Left ventricle myocardium superior (tissue), 1 donor: ENCODE measurements at places on chromosomes 3 and 15. TPM values are rescaled to one million over a fixed set of nuclear protein-coding genes. Genes with fewer than 3 reads are reported as not detected.

GRCh38 chr15:40489274-40490175, 18.7 kb downstream of the CHST14 start:
- DNase-seq, result no peak

DNA sequence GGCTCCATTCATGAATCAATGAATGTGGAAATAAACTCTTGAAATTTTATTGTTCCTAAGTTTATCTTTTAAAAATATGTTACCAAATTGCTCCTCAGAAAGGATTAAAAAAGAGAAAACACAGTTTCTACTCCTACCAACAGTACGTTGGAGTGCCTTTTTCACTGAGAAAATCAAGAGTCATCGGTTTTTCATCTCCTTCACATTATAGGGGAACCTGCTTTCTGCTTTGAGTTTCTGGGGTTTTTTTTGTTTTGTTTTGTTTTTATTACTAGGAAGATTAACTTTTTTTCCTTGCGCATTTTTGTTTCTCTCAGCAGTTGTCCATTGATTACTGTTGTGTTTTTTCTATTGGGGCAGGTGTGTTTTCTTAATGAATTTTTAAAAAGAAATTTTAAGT, 3.5 kb downstream of the ARL13B start:
- no peak for DNase-seq

Gene FBXL2
- total RNA-seq, result 2.1 TPM

DNA sequence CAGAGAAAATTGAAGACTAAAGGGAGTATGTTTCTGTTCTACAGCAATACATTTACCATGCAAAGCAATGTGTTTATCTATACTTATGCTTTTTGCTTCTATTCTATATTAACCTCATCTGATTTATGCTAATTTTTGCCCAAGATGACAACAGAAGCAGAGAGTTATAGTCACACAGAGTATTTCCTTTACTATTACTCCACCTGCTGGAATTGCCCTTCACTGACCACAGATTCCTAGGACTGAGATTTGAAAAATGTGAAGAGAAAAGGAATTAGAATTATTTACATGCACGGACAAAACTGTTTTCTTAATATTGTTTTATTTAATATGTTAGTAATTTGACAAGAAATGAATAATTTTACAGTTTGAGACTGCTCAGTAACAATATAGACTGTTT, 745.6 kb downstream of the VGLL3 start:
- DNase-seq, result no peak

Gene ELL3
- 1.3 TPM for total RNA-seq

DNA sequence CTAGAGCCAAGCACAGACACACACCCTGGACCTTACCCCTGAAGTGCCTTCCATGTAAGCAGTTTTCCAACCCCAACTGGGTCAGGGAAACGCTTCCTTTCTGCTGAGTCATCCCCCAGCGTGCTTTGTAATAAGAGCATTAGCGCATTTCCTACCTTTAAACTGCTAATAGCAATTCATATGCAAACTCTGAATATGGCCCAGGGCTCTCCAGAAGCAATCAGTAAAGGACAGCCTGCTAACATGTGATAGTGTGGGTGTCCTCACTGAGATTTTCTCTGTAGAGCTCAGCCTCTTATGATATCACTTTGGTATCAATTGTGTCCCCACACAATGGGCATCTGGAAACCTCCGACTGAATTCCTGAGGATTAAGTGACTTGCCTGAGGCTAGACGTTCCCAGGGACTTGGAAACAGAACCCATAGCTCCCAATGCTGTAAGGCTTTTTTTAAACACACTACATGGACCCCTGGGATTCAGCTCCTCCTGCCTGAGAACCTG, 5.6 kb downstream of the GABRB3 start:
- DNase-seq, result no peak

- DNase-seq, result no peak
Measured at GRCh38 chr3:29297998-29298397, 17.1 kb downstream of the RBMS3 start.

DNA sequence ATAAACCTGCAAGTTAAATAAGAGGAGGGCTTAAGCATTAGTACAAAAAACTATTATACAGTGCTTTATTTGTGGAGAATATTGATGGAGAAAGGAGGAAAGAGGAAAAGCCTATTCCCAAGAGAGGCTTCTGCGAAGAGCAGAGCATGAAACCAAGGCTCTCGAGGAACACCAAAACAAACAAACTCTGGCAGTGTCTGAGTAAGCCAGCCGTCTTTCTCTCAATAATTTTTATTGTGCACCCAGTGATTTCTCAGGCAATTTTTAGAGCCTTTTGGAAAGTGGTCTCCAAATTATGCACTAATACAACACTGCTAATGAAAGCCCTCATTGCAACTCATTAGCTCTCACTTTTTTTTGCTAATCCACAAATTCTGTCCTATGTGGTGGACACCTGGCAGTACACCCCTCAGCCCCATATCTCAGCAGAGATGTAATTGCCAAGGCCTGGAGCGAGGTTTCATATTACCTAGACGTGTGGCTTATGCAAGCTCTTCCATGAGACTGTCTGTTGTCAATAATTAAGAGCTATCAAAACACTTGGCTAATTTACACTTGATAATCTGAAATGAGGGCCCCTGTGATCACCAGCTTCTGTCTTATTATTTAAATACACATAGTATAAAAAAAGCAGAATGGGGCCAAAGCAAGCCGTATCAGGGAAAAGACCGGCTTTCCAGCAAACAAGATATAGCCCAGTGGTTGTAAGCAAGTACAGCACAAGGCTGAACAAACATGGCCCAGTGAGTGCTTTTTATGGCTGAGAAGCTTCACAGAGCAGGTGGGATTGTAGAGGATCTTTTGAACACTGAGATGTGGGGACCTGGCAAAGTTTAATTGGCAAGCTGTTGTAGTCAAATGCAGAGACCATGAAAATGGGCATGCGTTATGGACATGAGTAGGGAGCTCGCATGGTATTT, 216.9 kb downstream of the ROBO2 start:
- DNase-seq, result no peak

Gene STARD9
- 6.9 TPM for total RNA-seq

DNA sequence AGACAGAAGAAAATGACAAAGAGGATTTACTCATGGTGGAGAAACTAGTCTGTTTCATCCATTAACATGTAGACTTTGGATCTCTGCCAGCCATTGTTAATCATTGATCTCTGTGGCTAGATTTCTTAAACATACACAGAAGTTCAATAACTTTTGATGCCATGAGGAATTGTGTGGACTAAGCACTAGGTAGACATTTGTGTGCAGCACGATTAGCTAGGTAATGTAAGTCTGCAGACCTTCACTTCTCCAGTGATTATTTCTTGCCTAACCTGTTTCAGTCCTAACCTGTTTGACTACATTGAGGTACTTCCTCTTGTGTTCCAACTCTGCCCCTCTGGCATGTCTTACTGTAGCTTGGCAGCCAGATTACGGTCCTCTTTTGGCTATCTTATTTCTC, 928.5 kb upstream of the ROBO1 start:
- no peak for DNase-seq

GRCh38 chr3:19540464-19540863, 392.2 kb downstream of the KCNH8 start:
- no peak for DNase-seq

GRCh38 chr3:84547971-84548970, 410.5 kb upstream of the CADM2 start:
- peak; percentile 22 for DNase-seq

Gene PRR20G
- total RNA-seq, result not detected

DNA sequence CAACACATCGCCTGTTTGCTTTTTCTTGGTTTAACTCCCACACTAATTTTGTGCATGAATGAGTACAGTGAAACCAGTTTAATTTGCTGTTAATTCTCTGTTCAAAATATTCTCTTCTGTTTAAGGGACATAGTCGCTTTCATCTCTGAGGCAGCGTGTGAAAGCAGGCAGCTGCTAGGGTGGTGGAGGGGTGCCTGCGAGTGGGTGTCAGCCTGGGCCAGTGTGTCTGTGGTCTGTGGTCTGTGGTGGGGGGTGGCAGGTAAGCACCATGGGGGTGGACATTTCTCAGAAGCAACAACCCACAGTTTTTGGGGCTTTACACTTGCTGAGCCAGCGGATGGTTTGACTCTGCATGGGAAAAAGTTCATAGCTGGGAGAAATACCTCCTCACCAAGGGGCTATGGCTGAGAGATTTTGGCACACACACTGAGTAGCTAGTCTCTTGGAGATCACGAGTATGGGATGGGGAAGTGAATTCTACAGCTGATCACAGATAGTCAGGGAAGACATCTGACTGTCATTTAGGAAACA, 109.2 kb downstream of the EPHB1 start:
- DNase-seq, result no peak

DNA sequence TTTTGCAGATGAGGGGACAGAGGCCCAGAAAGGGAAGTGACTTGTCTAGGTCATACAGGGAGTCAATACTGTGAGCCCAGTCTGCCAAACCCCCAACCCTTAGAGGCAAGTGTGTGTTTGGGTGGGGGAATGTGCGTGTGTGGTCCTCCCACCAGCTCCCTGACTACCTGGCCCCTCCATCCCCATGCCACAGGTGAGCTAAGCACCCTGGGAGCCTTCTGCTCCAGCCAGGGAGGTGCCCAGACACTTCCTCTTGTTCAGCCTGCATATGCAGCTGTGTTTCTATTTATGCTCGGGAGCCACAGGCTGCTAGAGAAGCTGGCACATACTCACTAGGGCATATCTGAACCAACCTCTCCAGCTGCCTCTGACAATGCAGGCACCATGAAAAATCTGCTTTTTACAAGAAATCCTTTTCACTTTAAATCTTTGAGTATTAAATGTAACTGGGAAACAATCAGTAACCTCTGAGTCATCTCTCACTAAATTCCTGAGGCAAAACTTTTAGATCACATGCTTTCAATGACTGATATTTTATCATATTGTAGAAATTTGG, 20.7 kb downstream of the TBC1D2B start:
- no peak for DNase-seq

Gene UCN2
- 0.17 TPM for total RNA-seq

DNA sequence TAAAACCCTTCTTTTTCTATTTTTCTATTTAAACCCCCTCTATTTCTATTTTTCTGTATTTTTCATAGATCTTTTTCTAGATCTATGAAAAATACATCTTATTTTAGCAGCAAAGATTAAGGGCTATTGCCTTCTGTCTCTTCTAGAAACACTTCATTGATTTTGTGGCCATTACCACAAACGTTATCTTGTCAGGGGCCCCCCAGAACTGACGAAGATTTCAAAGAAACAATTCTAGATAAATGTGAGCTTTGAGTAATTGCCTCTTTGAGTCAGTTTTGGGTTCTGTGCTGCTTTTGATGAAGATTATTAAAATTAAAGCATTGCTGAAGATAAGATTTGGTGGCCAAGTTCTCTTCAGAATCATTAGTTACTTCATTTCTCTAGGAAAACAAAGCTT, 279.6 kb upstream of the PEX5L start:
- DNase-seq, result no peak

Gene CCNDBP1
- total RNA-seq, result 56.6 TPM

DNA sequence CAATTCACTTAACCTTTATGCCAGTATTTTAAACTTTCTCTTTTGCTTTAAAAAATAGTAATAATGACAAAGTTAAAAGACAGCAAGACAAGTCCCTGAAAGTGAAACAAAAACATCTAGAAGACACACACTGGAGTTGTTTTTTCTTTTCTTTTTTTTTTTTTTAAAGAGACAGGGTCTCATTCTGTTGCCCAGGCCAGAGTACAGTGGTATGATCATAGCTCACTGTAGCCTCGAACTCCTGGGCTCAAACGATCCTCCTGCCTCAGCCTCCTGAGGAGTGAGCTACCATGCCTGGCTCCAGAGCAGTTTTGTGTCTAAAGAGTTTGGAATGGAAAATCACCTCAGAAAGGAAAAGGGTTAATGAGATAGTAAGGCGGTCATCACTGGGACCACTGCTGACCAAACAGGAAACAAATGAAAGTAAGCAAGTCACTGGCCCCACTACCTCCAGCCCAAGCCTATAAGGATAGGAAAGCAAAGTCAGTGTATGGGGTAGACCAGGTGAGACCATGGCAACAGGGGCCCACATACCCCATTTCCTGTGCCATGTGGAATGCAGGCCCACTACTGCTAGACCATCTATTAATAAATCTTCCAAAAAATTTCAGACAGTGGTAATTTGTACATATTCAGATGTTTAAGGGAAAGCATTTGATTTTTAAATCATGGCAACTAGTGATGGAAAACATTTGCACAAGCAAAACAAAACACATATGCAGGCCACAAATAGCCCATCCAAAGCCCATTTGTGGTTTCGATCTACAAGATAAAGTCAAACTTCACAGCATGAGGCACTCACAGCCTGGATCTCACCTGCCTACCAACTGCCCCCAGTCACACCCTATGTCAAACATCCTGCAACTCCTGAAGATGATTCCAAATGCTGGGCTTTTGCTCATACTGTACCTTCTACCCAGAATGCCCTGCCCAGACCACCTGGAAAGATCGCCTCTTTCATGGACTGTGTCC, 62.6 kb downstream of the OSBPL10 start:
- no peak for DNase-seq

DNA sequence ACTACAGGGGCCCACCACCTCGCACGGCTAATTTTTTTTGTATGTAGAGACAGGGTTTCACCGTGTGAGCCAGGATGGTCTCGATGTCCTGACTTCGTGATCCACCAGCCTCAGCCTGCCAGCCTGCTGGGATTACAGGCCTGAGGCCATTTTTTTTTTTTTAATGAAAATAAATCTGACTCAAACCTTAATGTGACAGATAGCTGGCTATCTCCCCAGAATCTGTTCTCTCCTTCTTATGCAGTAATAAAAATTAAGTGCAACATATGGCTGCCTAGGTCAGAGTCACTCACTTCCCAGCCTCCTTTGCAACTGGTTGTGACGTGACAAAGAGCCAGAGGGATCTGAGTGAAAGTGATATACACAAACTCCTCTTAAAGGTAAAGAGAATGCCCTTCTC, 53.0 kb downstream of the ZNF148 start:
- DNase-seq, result no peak

Gene NEK10
- 16.9 TPM for total RNA-seq

- DNase-seq, result peak; percentile 94
Measured at GRCh38 chr15:89776274-89777072, at the start of gene MESP2. Gene MESP2, plus strand, starts transcription at chr15:89776332. Its CDS starts 26 bp downstream, at chr15:89776358.

Gene ARNT2
- total RNA-seq, result 4.1 TPM

- no peak for DNase-seq
Measured at GRCh38 chr3:143242101-143242500, 122.5 kb downstream of the CHST2 start.

- no peak for DNase-seq
Measured at GRCh38 chr3:81199587-81199986, 561.9 kb downstream of the GBE1 start.

- DNase-seq, result no peak
Measured at GRCh38 chr15:82830427-82831173, 21.2 kb downstream of the WHAMM start.

Gene CYP8B1
- not detected for total RNA-seq

Gene SETMAR
- total RNA-seq, result 14.6 TPM

Gene HGD
- total RNA-seq, result not detected

DNA sequence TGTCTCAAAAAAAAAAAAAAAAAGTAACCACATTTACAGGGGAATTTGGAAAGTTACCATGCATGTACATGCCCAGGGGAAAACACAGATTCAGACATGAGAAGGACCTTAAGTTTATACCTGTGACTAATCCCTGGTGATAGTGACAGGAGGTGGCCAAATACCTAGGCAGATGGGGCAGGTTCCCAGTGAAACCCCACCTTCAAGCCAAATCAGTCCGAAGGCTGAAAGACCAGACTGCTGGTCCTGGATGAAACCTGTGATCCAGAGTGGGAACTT, 15.8 kb downstream of the SPCS1 start:
- no peak for DNase-seq

Gene ARGFX
- not detected for total RNA-seq

GRCh38 chr3:134883697-134884385, 88.8 kb downstream of the EPHB1 start:
- no peak for DNase-seq
